ENCODE measurements at places on chromosomes 5 and 9.
A peak's percentile ranks its signal among the peaks of the same experiment; 100 is the strongest.

- DNase-seq: no peak
Observed at GRCh38 chr5:60494635-60495034, 205.3 kb downstream of the DEPDC1B start.

DNA sequence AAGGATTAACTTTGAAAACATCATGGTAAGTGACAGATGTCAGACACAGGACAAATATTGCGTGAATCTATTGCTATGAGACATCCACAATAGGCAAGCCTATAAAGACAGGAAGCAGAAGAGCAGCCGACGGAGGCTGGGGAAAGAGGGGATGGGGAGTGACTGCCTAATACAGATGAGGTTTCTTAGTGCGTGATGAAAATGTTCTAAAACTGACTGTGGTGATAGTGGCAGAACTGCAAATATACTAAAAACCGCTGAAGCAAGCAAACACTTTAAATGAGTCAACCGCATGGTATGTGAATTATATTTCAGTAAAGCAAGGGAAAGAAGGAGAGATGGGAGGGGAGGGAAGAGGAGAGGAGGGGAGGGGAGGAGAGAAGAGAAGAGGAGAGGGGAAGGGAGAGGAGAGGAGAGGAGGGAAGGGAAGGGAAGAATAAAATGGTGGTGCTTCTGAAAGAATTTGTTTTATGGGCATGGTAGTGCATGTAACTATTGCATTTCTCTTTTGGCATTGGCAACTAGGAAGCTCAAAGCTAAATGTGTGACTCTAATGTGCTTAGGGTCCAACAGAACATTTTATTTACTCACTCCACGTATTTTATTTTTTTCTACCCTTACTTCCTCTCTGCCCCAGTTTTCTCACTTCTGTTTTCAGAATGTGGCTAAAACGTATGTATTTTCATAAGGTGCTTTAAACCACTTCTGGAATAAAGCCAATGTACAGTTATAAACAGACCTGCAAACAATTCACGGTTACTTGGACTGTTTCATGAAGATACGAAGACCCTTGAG lies 21.3 kb downstream of the AKNA start:
- DNase-seq: peak; percentile 99

GRCh38 chr5:180464603-180464970 lies 29.6 kb upstream of the CNOT6 start:
- no peak for DNase-seq

DNA sequence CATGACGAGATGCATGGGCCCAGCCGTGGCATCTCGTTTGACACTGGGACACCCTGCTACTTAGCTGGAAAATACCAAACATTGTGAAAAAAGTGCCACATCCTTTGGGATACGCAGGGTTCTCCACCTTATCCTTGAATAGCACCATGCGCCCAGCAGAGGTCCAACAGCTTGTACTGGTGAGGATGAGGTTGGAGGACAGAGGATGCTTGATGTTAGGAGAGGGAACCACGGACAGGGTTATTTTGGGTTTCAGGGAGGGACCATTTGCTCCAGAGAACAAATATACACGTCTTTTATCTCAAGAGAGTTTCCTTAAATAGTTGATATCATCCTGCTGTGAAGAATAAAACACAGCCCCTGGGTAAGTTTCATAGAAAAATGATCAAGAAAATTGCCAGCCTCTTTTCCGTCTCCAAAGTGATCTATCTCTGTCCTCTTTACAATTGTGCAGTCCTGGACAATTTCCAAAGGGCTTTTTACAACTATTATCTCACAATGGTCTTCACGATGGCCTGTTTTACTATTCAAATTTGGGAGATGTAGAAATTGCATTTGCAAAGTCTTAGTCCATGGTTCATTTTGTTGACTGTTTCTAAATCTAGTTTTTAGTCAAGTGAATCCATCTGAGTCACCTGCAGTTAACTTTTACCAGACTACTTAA lies 19.9 kb upstream of the FRRS1L start:
- DNase-seq: no peak

DNA sequence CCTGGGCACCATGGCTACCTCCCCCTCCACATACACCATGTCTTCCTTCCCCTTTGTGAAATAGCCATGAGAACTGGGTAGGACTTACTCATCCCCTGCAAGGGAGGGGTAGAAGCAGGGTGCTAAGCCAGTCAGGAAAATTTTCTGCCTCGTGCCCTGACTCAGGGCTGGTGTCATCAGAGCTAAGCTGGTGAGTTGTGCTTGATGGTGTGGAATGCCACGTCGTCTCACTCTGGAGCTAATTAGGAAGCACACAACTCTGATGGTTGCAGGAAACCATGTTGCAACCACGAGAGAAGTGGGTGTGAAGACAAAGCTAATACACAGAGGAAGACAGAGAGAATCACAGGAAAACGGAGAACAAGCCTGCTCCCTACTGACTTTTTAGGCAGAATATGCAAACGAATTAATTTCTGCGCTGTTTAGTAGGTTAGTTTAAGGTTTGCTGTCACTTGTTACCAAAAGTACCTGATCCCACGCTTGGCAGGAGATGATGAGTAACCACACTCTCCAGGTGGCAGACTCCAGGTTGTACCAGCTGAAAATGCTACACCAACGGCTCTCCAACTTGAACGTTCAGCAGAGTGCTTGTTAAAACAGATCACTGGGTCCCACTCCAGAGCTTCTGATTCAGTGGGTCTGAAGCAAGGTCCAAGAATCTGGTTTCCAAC lies 54.5 kb downstream of the STK10 start:
- peak; percentile 98 for DNase-seq

- DNase-seq: no peak
Observed at GRCh38 chr5:137705106-137705505, 30.8 kb downstream of the KLHL3 start.

DNA sequence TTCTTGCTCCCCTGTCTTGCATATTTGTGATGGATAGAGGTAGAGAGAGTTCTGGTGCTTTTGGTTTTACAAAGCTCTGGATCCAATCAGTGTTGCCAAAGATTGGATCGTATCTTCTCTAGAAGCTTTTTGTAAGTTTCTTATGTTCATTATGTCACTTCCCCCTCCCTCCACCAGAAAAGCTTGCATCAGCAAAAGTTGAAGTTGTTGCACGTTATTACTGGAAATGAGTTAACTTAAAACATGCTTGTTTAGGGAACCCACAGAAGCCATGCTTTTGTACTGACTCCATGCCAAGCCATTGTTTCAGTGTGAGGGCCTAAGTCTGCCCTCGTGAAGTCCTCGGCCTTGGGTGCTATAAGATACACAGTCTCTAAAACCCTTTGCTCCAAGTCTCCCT lies 186.5 kb downstream of the ERCC6L2 start:
- peak; percentile 16 for DNase-seq

GRCh38 chr5:78612227-78613150 lies 36.1 kb downstream of the LHFPL2 start:
- DNase-seq: peak; percentile 75

- no peak for DNase-seq
Observed at GRCh38 chr5:14914623-14915260, 43.2 kb upstream of the ANKH start.

- peak; percentile 96 for DNase-seq
Observed at GRCh38 chr9:88706193-88707113, 171.5 kb downstream of the NXNL2 start.

GRCh38 chr9:133991214-133991921 lies 756 bp downstream of the VAV2 start:
- DNase-seq: no peak

- DNase-seq: no peak
Observed at GRCh38 chr5:132281856-132282614, 12.2 kb upstream of the SLC22A4 start.

GRCh38 chr9:12416716-12417115 lies 276.5 kb upstream of the TYRP1 start:
- no peak for DNase-seq

DNA sequence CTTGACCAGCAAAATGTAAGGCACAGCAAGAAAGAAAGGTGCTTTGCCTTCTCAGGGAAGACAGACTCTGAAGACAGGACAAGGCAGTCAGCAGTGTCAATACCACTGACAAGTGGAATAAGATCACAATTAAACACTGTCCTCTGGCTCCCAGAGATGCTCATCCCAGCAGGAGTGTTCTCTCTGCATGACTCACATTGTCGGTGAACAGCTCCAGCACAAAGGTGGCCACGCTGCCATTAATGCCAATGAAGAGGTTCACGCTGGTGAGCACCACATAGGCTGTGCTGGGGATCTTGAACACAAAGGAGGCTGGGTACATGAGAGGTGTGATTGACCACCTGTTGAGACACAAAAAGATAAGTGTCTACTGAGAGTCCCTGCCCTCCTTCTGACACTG lies 31.9 kb downstream of the NIPSNAP3B start:
- DNase-seq: no peak

GRCh38 chr5:31531543-31531887 lies 378 bp downstream of the DROSHA start:
- DNase-seq: peak; percentile 2

GRCh38 chr5:97534166-97534565 lies 351.1 kb upstream of the RIOK2 start:
- peak; percentile 72 for DNase-seq

GRCh38 chr5:139636975-139637408 lies 11.2 kb upstream of the CXXC5 start:
- peak; percentile 61 for DNase-seq

DNA sequence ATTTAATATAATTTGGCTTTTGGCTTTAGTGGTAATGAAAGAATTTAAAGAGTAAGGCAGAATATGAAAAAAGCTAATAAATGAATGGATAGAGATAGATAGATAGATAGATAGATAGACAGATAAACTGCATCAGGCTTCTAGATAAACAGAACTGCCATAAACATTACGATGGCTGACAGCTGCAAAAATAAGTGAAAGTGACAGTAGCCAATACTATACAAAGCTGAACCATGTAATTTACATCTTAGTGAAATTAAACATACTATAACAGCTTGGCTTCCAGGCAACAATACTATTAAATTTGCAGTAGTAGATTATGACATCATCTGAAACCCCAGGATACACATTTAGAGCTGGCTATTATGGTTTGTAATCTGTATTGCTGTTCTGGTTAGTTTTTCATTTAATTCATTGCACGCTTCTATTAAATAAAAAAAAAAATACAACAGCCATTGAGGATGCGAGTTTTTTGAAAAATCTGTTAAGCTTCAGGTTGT lies 1354.8 kb downstream of the PTPRD start:
- DNase-seq: no peak

- DNase-seq: no peak
Observed at GRCh38 chr5:125197321-125197720, 450.9 kb upstream of the ZNF608 start.

DNA sequence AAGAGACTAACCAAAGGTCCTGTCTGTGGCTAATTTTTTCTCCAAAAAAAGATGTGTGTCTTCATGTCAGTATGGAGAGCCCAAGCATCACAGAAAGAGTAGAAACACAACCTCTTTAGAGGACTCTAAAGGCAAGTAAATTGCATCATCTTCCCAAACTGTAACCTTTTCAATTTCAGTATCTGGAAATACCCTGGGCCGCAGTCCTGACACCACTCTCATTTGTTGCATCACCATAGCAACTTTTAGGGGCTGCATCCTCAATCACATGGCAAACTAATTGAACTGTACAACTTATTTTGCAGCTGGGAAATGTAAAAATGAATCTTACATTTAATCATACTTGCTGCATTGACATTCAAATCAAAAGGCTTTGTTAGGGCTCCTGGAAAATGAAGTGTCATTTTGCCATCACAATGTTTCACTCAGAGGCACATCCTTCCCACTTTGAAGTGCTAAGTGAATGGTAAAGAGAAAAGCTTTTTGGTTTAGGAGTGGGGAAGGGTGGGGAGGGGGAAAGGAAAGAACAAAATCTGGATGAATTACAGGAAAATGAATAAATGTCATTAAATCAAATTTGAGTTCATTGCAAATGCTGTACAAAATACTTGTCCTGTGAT lies 60.6 kb upstream of the GRIA1 start:
- no peak for DNase-seq

GRCh38 chr9:134178394-134178767 lies 14.0 kb upstream of the RNU6ATAC start:
- no peak for DNase-seq

DNA sequence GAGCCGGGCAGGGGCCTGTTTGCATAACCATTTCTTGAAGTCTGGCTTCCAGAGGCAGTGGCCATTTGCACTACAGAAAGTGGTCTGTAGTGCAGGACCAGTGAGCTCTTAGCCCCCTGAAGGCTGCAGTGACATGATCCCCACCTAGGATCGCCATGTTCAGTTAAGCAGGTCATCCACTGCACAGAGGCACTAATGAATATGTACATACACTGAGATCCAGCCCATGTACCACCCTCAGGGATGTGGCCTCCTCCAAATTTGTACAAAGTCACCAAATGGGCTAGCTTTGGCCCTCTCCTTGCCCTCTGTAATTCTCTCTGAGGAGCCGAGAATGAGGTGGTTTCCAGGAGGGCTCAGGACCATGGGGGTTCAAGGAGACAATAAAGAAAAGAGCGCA lies 8.3 kb upstream of the SUSD3 start:
- no peak for DNase-seq

- DNase-seq: no peak
Observed at GRCh38 chr9:82706786-82707185, 356.2 kb downstream of the RASEF start.

DNA sequence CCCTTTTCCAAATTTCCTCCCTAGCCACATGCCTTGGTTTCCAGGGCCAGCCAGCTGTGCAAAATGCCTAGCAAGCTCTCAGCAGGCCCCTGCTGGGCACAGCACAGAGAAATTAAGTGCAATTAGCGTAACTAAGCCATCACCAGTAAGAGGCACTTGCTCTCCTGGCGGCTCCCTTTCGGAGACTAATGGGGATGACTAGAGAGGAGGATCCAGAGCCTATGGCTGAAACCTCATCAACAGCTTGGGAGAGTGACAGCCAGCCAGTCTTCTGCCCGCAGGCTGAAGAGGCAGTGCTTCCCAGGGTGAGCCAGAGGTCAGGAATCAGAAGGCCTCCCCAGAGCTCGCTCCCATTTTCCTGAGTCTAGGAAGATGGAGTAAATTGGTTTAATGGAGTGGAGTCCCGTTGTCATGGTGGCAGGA lies 108.4 kb downstream of the KCNIP1 start:
- no peak for DNase-seq

- no peak for DNase-seq
Observed at GRCh38 chr9:112864403-112864802, 26.3 kb downstream of the SLC46A2 start.

DNA sequence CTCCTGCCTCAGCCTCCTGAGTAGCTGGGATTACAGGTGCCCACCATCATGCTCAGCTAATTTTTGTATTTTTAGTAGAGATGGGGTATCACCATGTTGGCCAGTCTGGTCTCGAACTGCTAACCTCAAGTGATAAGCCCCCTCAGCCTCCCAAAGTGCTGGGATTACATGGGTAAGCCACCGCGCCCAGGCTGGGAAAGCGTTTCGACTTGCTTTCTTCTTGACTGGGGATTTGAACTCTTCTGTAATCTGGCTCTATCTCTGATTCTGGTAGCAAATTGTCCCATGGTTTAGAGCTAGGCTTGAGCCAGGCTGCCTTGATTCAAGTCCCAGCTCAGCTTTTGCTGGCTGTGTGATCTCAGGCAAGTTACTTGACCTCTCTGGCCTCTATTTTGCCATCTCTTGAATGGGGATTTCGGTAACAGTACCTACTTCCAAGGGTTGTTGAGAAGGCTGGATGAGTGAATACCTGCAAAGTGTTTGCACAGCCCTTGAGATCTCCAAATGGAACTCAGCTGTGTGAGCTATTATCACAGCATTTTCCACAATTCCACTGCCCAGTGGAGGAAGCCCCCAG lies 20.5 kb upstream of the MVB12B start:
- DNase-seq: no peak
